ENCODE measurements at places on chromosomes 3 and 15.

GRCh38 chr3:56183529-56183928, 284.7 kb downstream of the ERC2 start:
- no peak for DNase-seq

DNA sequence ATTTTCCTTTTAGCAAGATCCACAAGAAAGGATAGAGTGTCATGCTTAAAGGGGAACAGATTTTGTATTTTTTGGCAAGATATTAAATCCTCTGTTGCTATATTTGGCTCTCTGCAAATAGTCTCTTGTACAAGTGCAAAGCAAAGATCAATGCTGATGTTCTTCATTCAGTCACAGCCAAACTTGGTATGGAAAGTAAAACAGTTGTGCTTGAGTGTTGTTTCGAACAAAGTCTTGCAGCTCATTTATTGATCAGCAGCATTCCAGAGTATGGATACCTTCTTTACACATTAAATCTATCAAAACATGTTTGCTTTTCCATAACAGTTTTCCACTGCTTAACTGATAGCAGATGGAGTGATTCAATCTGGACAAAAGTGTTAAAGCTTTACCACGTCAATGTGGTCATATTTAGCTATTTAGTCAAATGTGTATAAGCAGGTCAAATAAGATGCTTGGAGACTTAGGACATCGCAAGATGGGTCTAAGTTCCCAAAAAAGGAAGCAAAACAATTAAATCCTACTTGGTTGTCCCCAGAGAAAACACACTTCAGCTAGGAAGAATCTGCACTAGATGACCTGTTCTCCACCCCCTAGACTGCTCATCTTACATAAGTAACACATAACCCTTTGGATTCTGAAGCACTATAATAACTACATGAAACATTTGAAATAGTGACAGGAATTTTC, 52.4 kb downstream of the VGLL3 start:
- no peak for DNase-seq

DNA sequence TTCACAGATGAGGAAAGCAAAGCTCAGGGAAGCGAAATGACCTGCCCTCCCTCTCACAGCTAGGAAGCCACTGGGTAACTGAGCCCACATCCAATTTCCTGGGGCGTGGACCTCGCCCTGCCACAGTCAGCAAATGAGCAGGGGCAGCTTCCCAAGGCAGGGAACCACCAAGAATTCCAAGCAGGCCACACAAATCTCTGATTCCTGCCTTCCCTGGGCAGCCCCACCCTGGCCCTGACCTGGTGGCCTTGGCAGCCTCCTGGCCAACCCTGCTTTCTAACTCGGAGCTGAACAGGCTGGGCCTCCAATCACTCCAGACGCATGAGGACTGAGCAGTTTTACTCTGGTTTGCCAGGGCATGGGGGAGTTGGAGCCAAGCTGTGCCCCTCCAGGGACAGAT, 203.7 kb upstream of the TLE3 start:
- DNase-seq: no peak

DNA sequence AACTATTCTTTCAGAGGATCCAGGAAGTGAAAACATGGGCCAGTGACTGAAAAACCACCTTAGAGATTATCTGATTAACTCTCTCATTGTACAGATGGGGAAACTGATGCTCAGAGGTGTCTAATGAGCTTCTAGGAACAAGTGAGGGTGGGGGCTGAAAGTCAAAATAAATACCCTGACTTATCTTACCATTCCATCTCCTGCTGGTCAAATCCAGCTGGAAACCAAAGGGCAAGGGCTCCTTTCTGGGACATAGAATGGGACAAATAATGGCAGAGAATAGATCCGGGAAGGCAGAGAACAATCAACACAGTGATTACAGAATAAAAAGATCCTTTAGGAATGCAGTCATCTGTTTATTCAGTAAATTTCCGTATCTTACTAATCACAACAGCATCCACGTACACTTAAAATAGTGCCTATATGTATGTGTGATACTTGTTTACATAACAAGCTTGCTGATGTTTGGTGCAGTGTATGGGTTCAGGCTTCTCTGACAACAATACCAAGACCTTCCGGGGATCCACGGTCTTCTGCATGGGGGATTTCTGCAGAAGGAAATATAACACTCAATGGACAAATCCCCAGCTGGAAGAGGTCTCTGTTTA, 173.2 kb downstream of the THSD4 start:
- no peak for DNase-seq

DNA sequence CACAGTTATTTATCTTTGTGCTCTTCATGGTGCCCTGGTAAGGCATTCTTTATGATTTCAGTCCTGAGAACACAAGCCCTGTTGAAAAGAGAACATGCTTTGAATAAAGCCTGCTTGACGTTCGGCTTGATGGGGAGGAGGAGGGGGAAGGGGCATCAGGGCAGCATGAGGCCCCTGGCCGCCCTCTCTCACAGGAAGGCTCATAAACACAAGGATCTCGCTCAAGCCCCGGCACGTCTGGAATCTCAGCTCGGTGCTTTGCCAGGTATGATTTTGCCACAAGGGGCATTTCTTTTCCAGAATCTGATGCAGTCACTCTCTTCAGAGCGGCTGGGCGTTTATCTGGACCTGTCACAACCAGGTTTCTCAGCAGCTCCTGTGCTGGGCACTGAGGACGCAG, 129.4 kb downstream of the DNAJB8 start:
- no peak for DNase-seq

DNA sequence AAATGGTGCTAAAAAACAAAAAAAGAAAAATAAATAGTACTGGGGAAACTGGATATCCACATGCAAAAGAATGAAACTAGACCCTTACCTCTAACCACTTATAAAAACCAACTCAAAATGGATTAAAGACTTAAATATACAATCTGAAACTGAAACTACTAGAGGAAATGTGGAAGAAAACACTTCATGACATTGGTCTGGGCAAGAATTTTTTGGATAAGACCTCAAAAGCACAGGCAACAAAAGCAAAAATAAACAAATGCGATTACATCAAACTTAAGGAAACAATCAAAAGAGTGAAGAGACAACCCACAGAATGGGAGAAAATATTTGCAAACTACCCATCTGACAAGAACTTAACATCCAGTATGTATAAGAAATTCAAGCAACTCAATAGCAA, 6.4 kb downstream of the IFT57 start:
- DNase-seq: no peak

GRCh38 chr15:26382444-26383072, 390.3 kb downstream of the GABRB3 start:
- DNase-seq: no peak

GRCh38 chr3:42906848-42907183, 874 bp downstream of the ZNF662 start:
- no peak for DNase-seq

- no peak for DNase-seq
Measured at GRCh38 chr15:95106801-95107200, 875.4 kb downstream of the MCTP2 start.

DNA sequence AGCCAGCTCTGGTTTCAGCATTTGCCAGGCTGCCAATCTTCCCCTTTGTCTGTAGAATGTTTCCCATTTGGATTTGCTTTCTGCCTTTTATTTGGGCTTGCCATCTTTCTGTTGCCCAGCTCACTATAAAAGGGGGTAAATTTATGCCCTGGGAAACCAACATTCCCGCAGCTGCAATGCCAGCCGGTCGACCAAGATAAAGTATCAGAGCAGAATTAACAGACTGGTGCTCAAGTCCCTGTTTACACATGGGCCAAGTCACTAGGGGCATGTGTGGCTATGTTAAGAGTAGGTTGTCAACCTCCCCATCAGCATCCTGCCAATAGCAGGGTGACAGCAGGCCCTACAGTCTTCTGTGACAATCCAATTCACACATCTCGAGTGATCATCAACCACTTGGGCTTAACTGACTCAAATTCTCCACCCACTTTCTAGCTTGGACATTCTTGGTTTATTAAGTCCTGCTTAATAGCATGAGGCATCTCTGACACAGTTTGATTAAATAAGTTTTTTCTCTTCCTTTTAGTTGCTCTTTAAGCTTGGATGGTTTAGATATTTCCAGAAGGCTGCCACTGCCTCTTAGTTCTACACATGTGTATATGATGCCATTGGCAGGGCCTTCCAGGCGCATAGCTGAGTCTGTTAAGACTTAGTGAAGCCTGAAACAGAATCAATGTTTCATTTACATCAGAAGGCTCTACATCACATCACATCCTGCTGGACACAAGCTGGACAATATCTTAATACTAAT, 24.1 kb upstream of the VEPH1 start:
- no peak for DNase-seq

DNA sequence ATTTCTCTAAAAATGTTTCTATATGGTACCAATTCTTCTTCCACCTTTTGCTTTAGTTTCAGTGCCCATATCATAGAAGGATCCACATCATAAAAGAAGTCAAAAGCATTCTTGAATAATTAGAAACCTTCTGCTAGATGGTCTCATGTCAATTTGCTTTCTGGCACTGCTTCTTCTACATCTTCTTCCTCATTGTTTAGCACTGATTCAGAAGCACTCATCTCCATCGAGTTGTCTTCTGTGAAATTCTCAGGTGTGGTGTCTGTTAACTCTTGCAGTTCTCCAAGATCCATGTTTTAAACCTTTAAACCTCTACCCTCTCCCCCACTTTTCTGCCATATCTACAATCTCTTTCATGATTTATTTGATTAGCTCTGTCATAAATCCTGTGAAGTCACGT, 154.8 kb downstream of the WDR76 start:
- no peak for DNase-seq

GRCh38 chr3:151501923-151502632, 41.2 kb upstream of the IGSF10 start:
- DNase-seq: no peak

DNA sequence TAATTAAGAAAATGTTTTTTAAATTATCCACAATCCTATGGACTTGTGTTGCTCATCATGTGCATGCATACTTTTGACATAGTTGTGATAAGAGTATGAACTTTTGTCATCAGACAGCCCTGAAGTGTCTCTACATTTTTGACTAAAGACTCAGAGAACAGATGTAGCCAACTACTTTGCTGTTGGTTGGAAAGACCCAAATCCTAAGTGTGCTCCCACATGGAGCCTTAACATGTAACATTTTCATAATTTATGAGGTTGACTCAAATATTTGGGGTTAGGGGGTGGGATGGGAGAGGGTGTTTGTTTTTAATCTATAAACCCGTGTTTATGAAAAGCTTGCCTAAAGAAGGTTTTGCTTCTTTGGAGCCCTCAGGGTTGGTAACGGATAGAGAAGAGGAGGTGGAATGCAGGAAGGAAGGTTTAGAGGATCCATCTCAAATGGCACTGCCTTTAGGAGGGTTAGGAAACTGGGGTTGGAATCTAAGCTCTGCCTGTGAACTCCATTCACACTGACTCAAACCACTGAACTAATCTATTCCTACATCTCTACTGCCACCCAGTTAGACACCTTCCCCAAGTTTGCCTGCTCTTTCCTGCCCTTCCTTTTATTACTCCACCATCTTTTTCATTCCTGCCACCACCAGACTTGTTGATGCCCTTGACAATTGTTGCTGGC, 3.7 kb downstream of the BOC start:
- no peak for DNase-seq

DNA sequence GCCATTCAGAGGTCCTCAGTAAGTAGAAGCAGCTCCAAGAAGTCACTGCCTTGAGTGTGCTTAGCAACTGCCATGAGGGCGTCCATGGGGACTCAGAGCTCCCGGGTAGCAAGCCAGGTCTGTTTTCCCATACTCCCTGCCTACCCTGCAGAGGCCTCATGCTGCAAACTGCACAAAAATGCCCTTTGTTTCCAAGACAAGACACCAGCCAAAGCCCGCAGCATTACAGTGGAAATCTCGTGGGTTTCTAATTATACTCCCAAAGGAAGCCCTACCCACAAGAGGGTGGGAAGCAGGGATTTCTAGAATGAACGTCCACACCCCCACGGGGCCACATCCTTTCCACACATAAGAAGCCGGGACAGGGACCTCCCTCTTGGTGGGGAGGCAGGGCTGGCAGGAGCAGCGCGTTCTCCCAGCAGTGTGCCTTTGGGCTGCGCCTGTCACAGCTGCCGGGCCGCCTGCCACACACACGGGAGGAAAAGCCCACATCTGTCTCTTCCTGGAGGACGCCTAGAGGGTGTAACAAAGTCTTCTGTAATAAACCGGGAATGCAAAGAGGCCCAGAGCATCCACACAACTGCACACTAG, 31.1 kb downstream of the FAM174B start:
- no peak for DNase-seq

- DNase-seq: no peak
Measured at GRCh38 chr3:183131186-183131725, 31.3 kb downstream of the LAMP3 start.

DNA sequence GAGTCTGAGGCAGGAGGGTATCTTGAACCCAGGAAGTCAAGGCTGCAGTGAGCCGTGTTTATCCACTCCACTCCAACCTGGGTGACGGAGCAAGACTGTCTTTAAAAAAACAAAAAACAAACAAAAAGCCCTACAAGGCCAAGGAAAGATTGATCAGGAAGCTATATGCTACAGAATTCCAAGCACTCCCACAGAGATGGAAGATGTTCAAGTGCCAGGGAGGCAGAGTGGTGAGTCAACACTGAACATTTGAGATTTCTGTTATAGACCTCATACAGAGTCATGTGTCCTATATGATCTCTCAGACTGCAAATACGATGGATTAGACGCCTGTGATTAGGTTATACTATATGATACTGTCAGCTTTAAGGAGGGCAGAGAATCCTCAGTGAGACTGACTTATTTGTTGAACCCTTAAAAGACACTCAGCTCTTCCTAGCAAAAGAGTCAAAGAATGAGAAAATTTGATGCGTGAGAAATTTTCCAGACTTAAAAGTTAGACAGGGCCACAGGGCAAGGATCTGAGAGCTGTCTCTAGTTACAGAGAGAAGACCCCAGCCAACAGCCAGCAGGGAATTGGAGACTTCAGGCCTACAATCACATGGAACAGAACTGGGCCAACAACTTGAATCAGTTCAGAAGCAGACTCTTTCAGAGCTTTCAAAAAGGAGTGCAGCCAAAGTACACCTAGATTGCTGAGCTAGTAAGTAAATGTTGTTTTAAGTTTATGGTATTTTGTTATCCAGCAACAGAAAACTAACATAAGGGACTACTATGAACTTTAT, 107.6 kb downstream of the PIK3CB start:
- no peak for DNase-seq

- no peak for DNase-seq
Measured at GRCh38 chr3:177676947-177677587, 479.8 kb upstream of the TBL1XR1 start.

- no peak for DNase-seq
Measured at GRCh38 chr3:31253782-31254181, 278.9 kb upstream of the STT3B start.

- no peak for DNase-seq
Measured at GRCh38 chr3:78186404-78186803, 1146.5 kb downstream of the ROBO2 start.

DNA sequence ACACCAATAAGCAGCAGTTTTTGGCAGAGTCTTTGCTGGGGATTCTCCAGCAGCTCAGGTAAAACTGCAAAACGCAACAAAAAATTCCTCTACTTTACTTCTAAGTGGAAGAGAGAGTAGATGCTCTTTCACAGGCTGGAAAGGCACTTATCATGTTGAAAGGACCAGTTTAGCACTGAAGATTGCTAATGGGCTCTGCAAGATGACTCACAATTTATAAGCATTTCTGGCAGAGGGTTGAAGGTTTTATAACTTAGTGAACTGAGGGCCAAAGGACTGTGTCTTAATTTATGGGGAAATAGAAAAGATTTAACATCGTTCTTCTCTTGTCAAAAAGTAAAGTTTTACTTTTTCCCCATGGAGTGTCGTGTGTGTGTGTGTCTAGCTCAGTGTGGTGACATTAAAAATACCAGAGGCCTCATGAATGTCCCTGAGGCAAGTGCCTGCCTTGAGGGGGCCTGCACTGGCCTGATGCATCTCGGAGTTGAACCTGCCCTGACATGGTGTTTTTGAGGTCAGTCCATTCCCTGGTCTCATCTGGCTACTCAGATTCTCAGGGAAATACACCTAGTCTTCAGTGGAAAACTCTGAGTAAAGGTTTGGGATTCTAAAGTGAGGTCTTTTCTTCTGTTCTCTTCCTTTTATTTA, 1092.0 kb downstream of the NAALADL2 start:
- DNase-seq: no peak
